Sigmoid colon (tissue), 7 donors: ENCODE measurements at places on chromosomes 4 and X. TPM values are rescaled to one million over a fixed set of nuclear protein-coding genes. Genes with fewer than 3 reads are reported as not detected.

- H3K36me3 ChIP-seq = no peaks in the 10 kb centered on the region
- DNase-seq = no peak
- no peaks in the 10 kb centered on the region for H3K4me1 ChIP-seq
- H3K27me3 ChIP-seq = no peaks in the 10 kb centered on the region
Measured at GRCh38 chrX:23317799-23318724, 16.6 kb upstream of the PTCHD1 start.

DNA sequence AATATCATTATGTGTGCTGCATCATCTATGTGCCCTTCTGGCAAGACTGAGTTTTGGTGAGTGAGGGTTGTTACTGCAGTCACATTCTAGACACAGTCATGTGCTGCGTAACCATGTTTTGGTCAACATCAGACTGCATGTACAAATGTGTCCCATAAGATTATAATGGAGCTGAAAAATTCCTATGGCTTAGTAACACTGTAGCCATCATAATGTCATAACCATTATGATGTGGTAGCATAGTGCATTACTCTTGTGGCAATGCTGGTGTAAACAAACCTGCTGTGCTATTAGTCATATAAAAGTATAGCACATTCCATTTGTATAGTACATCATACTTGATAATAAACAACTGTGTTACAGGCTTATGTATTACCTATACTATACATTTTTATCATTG lies 198.1 kb upstream of the NUDT6 start:
- H3K27me3 ChIP-seq = no peaks in the 10 kb centered on the region
- no peak for DNase-seq
- H3K36me3 ChIP-seq = no peaks in the 10 kb centered on the region
- H3K4me3 ChIP-seq = no peak overlapping the region

DNA sequence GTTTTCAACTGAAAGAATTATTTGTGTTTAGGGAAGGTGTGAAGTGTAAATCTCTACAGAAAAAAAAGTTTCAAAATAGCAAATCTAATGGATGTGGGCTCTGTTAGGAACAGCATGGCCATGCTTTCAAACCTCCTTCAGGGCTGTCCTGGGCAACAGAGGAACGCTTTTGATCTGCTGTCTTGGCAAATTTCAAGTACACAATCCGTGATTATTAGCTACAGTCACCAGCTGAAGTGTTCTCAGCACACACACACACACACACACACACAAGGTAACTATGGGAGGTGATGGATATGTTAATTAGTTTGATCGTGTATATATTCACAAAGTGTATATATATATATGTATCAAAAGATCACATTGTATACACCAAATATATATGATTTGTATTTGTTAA lies 40.5 kb upstream of the HELT start:
- H3K27me3 ChIP-seq = peaks cover 14% of the 10 kb centered on the region
- no peak overlapping the region for H3K27ac ChIP-seq
- DNase-seq = no peak
- no peaks in the 10 kb centered on the region for H3K36me3 ChIP-seq
- H3K4me1 ChIP-seq = no peaks in the 10 kb centered on the region
- H3K4me3 ChIP-seq = no peak overlapping the region

GRCh38 chr4:70601422-70602039 lies 9.5 kb downstream of the AMBN start:
- H3K27ac ChIP-seq = no peak overlapping the region
- no peaks in the 10 kb centered on the region for H3K27me3 ChIP-seq
- no peaks in the 10 kb centered on the region for H3K36me3 ChIP-seq
- H3K4me3 ChIP-seq = no peak overlapping the region
- H3K4me1 ChIP-seq = no peaks in the 10 kb centered on the region

The NAP1L3 gene
- 1.9 TPM for polyA plus RNA-seq

The FAM184B gene
- 0.23 TPM for polyA plus RNA-seq

DNA sequence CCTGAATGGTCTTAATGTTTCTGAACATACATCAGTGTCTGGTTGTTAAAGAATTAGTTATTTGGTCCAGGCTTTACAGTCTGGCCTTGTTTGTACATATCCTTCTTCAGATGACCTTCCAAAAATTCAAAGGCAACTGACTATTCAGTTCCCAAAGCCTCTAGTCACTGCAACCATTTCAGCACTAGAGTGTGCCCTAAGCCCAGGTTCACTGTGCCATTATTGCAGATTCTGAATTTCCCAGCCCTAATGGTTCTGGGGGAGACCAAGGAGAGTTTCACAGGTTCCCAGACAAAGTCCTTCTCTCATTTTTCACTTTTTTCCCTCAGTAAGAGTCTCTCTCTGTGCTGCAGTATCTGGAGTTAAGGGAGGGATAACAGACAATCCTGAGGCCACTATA lies 235.8 kb downstream of the TRAM1L1 start:
- H3K27ac ChIP-seq = no peak overlapping the region
- no peaks in the 10 kb centered on the region for H3K27me3 ChIP-seq
- no peaks in the 10 kb centered on the region for H3K4me1 ChIP-seq
- H3K36me3 ChIP-seq = no peaks in the 10 kb centered on the region

The GRIA2 gene
- not detected for polyA plus RNA-seq

DNA sequence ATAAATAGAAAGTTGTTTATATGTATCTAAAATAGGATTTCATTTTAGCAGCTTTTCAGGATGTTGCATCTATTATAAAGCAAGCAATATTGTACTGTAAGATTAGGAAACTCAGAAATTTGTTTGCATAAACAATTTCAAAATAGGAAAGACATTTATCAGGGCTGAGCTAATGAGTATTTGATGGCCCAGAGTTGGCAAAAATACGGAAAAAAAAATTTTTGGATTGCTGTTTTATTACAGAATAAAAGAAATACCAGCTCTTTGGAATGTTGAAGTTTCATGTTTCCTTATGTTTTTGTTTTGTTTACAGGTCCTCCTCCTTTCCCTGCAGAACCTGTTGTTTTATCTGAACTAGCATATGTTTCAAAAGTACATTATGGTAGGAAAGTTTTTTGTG lies 14.5 kb downstream of the ADAD1 start:
- no peak for DNase-seq
- no peaks in the 10 kb centered on the region for H3K27me3 ChIP-seq
- H3K27ac ChIP-seq = no peak overlapping the region
- H3K4me1 ChIP-seq = no peaks in the 10 kb centered on the region
- no peak overlapping the region for H3K4me3 ChIP-seq
- no peaks in the 10 kb centered on the region for H3K36me3 ChIP-seq

- no peak overlapping the region for H3K4me3 ChIP-seq
- H3K27ac ChIP-seq = no peak overlapping the region
- DNase-seq = peak; percentile 25
Measured at GRCh38 chrX:70044541-70045245, 5.0 kb downstream of the AWAT2 start.

DNA sequence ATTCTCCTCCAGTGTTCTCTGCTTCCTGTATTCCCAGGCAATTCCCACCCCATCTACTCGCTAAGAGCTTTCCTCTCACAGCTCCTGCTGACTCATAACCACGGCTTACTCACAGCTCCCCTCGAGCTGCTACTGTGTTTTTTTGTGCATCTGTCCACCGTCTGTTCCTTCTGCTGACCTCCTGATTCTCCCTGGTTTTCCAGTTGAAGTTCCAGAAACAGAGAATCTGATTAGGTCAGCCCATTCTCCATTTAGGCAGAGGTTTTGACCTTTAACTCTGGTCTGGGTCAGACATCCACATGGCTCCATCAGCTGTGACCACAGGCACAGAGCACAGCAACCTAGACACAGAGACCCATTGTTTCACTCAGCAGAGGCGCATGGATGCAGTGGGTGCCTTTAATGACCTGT lies 5.5 kb upstream of the SMIM20 start:
- no peaks in the 10 kb centered on the region for H3K27me3 ChIP-seq
- DNase-seq = no peak
- H3K4me1 ChIP-seq = peaks cover 7% of the 10 kb centered on the region
- no peaks in the 10 kb centered on the region for H3K36me3 ChIP-seq
- no peak overlapping the region for H3K27ac ChIP-seq

DNA sequence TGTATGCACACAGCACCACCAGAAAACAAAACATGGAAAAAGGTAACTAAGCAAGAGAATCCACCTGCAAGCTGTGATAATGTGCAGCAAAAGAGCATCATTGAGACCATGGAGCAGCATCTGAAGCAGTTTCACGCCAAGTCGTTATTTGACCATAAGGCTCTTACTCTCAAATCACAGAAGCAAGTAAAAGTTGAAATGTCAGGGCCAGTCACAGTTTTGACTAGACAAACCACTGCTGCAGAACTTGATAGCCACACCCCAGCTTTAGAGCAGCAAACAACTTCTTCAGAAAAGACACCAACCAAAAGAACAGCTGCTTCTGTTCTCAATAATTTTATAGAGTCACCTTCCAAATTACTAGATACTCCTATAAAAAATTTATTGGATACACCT lies 90.2 kb downstream of the TET2 start:
- no peak for DNase-seq
- H3K4me1 ChIP-seq = no peaks in the 10 kb centered on the region
- no peak overlapping the region for H3K4me3 ChIP-seq

GRCh38 chrX:141989134-141989533 lies 85.4 kb downstream of the MAGEC1 start:
- no peaks in the 10 kb centered on the region for H3K4me1 ChIP-seq
- H3K27me3 ChIP-seq = no peaks in the 10 kb centered on the region
- no peaks in the 10 kb centered on the region for H3K36me3 ChIP-seq
- no peak for DNase-seq

DNA sequence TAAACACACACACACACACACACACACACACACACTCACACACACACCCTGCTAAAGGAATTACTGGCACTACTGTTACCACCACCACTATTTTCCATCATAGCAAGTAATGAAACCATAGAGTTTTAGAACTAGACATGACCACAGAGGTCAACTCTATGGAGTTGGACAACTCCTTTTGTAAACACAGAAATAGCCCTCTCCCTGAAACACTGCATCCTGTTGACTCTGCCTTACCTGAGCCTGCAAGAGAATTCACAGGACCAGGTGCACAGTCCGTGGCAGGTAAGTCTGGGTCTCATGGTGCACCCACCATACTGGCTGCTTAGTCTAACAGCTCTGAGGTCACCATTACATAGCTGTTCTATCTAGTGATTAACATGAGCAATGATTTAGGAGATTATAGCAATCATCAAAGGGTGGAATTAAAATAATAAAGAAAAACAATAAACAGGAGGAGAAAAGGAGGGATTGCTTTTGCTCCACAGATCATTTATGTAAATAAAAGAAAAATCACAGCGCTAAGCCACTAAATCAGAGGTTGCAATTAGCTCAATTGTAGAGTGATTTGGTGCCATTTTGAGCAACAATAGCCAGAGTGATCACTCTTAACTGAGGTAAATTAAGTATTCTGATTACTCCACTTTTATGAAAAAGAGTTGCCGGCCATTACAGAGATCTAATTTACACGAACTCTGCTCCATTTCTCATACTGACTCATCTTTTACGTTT lies 340.0 kb upstream of the RASGEF1B start:
- H3K4me3 ChIP-seq = no peak overlapping the region
- no peak overlapping the region for H3K27ac ChIP-seq
- H3K27me3 ChIP-seq = no peaks in the 10 kb centered on the region
- no peaks in the 10 kb centered on the region for H3K4me1 ChIP-seq

DNA sequence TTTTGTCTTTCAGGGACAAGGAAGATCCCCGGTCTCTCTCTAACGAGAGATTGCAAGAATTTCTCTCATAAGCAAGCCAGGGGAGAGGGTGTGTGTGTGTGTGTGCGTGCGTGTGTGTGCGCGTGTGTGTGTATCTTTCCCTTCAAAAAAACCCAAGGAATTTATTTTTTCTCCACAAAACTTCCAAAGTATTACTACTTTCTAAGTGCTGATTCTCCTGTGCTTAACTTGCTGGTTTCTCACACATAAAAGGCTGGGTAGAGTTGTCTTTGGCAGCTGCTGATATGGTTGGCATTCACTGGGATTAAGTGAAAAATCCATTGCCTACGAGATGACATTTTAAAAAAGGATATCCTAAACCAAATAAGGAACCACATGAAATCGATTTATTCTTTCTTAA lies 435.7 kb downstream of the RAPGEF2 start:
- H3K4me1 ChIP-seq = no peaks in the 10 kb centered on the region
- no peak for DNase-seq
- H3K27ac ChIP-seq = no peak overlapping the region

The PARM1 gene
- 25.8 TPM for polyA plus RNA-seq

GRCh38 chr4:183181081-183181480 lies 82.0 kb downstream of the WWC2 start:
- no peak overlapping the region for H3K4me3 ChIP-seq
- H3K27me3 ChIP-seq = no peaks in the 10 kb centered on the region
- peaks cover 4% of the 10 kb centered on the region for H3K4me1 ChIP-seq

- no peak for DNase-seq
- H3K27ac ChIP-seq = no peak overlapping the region
- no peak overlapping the region for H3K4me3 ChIP-seq
- H3K4me1 ChIP-seq = no peaks in the 10 kb centered on the region
Measured at GRCh38 chrX:120335289-120335688, 24.0 kb upstream of the TMEM255A start.

GRCh38 chr4:76342191-76342590 lies 35.7 kb downstream of the STBD1 start:
- H3K27me3 ChIP-seq = no peaks in the 10 kb centered on the region
- H3K4me3 ChIP-seq = no peak overlapping the region
- no peak overlapping the region for H3K27ac ChIP-seq
- peaks cover 28% of the 10 kb centered on the region for H3K4me1 ChIP-seq
- no peak for DNase-seq

DNA sequence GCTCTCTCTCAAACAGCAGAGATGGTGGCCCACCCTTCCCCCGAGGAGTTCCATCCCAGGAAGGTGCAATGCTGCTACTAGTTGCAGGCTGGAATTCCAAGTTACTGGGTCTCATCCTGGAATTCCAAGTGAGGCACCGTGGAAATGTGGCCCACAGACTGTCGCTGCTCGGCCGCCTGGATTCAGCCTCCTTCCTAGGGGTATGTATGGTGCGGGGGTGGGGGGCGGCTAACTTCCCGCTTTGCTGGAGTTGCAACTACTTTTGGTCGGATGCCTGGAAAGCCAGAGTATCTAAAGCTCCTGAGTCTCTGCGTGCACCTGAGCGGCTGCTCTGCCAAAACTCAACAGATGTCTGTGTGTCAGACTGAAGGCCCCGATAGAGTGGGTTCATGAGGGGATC lies 1146.2 kb downstream of the RPA4 start:
- DNase-seq = no peak
- H3K36me3 ChIP-seq = no peaks in the 10 kb centered on the region
- no peaks in the 10 kb centered on the region for H3K27me3 ChIP-seq
- no peak overlapping the region for H3K27ac ChIP-seq
- no peaks in the 10 kb centered on the region for H3K4me1 ChIP-seq
- H3K4me3 ChIP-seq = no peak overlapping the region

- H3K4me3 ChIP-seq = no peak overlapping the region
- H3K36me3 ChIP-seq = no peaks in the 10 kb centered on the region
- H3K4me1 ChIP-seq = no peaks in the 10 kb centered on the region
Measured at GRCh38 chrX:80511969-80512760, 91.9 kb downstream of the TENT5D start.

- H3K4me3 ChIP-seq = no peak overlapping the region
- H3K27ac ChIP-seq = no peak overlapping the region
- no peaks in the 10 kb centered on the region for H3K36me3 ChIP-seq
- H3K4me1 ChIP-seq = no peaks in the 10 kb centered on the region
- no peaks in the 10 kb centered on the region for H3K27me3 ChIP-seq
Measured at GRCh38 chrX:54615109-54615508, 85.1 kb downstream of the GNL3L start.

GRCh38 chr4:55444827-55445226 lies 49.1 kb downstream of the TMEM165 start:
- H3K4me3 ChIP-seq = no peak overlapping the region
- H3K27ac ChIP-seq = no peak overlapping the region
- peaks cover 10% of the 10 kb centered on the region for H3K36me3 ChIP-seq
- no peaks in the 10 kb centered on the region for H3K4me1 ChIP-seq

GRCh38 chr4:108210989-108211835 lies 42.5 kb upstream of the LEF1 start:
- H3K4me3 ChIP-seq = no peak overlapping the region
- no peaks in the 10 kb centered on the region for H3K4me1 ChIP-seq
- no peaks in the 10 kb centered on the region for H3K27me3 ChIP-seq
- H3K36me3 ChIP-seq = no peaks in the 10 kb centered on the region

The NSD2 gene
- polyA plus RNA-seq = 22.4 TPM

- no peaks in the 10 kb centered on the region for H3K36me3 ChIP-seq
- no peak for DNase-seq
Measured at GRCh38 chrX:100995469-100995868, 26.0 kb downstream of the ARL13A start.
